ENCODE measurements at places on chromosomes 11 and 22.
A peak's percentile ranks its signal among the peaks of the same experiment; 100 is the strongest.

GRCh38 chr11:102120437-102120973 lies 10.3 kb downstream of the YAP1 start:
- DNase-seq: no peak

- peak; percentile 12 for DNase-seq
Measured at GRCh38 chr22:42269432-42270175, 849 bp downstream of the TCF20 start.

- peak; percentile 1 for DNase-seq
Measured at GRCh38 chr11:43419460-43419859, 60.7 kb downstream of the TTC17 start.

DNA sequence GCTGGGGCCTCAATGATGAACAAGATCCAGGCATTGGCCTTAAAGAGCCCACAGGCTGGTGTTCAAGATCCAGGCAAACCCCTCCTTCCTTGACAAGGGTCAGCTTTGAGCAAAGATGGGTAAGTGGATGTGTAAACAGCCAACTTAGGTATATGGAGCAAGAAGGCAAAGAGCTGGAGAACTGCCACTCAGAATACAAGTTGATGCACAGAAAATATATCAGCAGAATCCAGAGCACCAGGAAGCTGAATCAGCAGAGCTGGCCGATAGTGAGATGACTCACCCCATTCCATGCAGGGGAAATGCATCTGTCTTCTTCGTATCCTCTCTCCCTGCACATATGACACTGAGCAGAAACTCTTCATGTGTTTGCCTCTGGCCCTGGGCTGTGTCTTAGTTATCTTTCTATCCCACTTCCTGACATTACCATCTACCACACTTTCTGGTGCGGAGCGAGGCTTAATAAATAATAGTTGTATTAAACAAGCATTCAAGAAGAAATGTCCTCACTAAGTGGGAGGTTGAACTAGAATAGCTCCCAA lies 57.8 kb downstream of the ENDOD1 start:
- no peak for DNase-seq

DNA sequence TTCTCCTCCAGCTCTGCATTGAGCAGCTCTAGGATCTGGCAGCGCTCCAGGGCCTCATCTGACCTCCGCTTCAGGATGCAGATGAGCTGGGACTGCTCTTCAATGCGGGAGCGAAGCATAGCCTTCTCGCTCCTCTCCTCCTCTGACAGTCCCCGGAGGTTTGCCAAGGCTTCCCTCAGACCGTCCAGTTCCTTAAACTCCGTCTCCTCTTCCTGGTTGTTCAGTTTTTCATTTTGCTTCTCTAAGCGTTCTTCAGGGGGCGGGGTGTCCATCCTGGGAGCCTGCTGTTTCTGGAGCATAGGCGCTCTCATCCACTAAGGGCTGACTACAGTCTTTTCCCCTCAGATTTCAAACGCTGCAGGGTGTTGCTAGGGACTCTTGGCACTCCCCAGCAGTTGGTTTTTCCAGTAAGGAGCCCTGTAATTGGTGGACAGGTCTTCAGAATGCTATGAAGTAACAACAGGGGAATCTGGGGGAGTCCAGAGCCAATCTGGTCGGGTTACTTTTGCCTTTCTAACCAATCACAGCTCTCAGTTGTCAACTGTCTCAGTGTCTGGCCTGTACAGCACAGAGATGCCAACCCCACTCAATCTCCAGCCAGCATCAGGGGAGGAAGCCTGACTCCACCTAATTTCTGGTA lies at the start of gene CCDC89:
Gene CCDC89 (minus strand): TSS at position 376 of the 640 bp plus-strand sequence. CDS start 65 bp downstream, at position 311.
- peak; percentile 53 for DNase-seq

DNA sequence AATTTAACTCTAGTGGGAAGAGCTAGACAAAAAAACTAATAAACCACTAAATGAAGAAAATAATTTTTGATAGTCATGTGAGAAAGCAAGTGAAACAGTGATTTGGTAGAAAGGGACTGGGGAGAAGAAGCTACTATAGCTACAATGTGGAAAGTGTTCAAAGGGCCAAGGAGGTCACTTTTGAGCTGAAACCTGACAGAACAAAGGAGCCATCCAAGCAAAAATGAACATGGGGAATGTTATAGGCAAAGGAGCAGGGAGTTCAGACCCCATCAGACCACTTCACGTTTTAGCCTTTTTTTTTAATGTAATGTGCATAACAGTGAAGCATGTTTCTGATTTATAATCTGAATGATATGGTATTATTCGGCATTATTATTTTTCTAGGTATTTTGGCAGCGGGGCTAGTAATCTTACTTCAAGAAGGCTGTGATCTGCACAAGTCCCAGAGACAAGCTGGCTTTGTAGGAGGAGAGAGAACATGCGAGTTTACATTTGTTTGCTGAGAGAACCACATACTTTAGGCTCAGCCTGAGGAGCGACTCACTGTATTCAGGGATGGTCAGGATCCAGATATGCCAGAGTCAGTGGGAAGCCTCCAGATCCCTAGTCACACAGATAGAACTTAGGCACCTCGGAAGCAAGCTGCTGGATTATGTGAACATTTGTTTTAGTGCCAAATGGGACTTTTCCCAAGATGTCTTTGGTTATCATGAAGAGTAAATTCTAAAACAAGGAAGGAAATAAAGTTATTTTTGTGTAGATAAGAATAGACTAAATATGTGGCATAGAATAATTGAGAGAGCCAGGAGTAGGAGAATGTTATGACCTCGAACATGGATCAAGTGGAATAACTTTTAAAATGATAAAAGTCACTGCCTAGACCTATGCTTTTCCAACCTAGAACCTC lies 118.6 kb downstream of the TRIM44 start:
- no peak for DNase-seq

DNA sequence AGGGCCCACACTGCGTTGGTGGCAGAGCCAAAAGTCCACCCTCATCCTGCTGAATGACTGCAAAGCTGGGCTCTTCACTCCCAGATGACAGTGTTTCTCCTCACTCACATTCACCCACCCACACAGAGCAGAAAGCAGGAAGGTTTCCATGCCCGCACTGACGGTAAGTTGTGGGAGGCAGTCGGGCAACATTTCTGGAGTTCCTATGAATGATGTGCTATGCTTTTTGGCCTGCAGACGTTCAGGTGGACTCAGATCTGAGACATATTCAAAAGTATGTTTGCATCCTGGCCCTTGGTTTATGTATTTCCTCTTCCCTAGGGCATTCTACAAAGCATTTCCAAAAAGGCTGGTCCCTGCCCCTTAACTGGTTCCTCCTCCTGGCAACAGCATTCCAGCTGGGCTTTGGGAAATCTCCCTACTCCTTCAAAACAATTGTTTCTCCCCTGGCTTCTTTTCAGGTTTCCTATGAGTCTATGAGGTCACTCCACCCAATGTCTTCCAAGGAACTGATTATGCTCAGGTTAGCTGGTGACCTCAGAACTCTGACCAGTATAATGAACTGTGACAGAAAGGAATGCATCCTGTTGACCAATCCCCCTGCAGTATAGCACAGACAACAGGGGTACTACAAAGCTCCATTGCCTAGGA lies 36.4 kb downstream of the PACSIN2 start:
- no peak for DNase-seq

DNA sequence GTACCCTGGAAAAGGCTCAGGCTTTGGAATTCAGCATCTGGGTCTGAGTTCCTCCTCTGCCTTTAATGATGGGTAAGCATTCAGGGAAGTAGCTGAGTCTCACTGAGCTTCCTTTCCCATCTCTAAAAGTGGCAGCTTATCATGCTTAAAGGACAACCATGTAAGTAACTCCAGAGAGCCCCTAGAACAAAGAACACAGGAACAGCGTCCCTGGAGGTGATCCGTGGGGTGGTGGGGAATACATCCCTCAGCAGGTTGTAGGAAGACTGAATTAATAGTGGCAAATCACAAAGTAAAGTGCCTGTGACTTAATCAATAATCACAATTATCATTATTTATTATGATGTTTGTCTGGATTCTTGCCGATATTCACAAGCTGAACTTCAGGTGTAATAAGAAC lies 114.7 kb upstream of the ISX start:
- no peak for DNase-seq

GRCh38 chr11:7520011-7520942 lies 6.5 kb downstream of the PPFIBP2 start:
- DNase-seq: no peak

Measured in NCI-H774 (cell line).